ENCODE measurements at places on chromosomes 5 and 9. TPM values are rescaled to one million over a fixed set of nuclear protein-coding genes. Genes with fewer than 3 reads are reported as not detected.

GRCh38 chr5:159424123-159424522 lies 93.8 kb upstream of the IL12B start:
- no peak for DNase-seq
- H3K36me3 ChIP-seq = peaks cover 1% of the 10 kb centered on the region
- H3K4me3 ChIP-seq = no peak overlapping the region
- H3K4me1 ChIP-seq = peaks cover 31% of the 10 kb centered on the region
- H3K27me3 ChIP-seq = peaks cover 22% of the 10 kb centered on the region

GRCh38 chr9:128253991-128254346 lies 21.8 kb downstream of the GOLGA2 start:
- H3K27me3 ChIP-seq = peaks cover 21% of the 10 kb centered on the region
- H3K4me3 ChIP-seq = no peak overlapping the region
- peaks cover 9% of the 10 kb centered on the region for H3K4me1 ChIP-seq
- peaks cover 4% of the 10 kb centered on the region for H3K36me3 ChIP-seq
- no peak overlapping the region for H3K27ac ChIP-seq

DNA sequence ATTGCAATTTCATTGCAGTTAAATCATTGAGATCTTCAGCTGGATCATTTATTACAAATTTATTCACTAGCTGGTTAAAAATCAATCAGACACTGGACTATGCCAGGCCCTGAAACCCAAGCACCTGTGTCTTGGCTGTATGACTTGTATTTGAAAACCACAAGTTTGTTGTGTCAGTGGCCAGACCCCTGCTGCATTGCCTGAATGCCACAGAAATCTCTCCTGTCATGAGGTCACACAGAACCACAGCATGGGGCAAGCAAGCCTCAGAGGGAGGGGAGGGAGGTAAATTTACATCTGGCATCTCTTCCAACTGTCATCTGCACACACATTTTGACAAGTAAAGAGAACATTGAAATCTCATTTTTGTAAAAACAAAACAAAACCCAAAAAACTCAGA lies 90.0 kb downstream of the ARRDC3 start:
- no peak overlapping the region for H3K4me3 ChIP-seq
- no peaks in the 10 kb centered on the region for H3K36me3 ChIP-seq
- no peak for DNase-seq

DNA sequence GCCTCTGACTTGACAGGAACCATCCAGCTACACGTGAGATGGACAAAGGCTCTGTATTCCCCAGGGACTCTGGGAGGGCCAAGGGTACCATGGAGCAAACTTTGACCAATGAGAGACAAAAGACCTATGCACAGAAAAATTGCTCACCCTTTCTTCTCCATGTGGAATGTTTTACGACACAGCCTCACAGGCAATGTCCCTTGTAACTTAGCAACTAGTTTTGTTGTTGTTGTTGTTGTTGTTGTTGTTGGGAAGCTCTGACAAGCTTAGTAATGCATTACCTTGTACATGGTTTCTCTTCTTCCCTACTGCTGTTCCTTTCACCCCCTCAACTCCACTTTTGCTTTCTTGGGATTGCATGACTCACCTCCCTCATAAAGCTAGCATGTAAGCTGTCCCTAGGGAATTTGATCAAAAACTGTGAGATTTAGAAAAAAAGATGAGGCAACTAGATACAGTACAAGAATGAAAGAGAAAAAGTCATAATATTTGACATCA lies 550.9 kb downstream of the RAB3C start:
- H3K27me3 ChIP-seq = no peaks in the 10 kb centered on the region
- DNase-seq = no peak
- no peak overlapping the region for H3K4me3 ChIP-seq
- peaks cover 36% of the 10 kb centered on the region for H3K4me1 ChIP-seq
- H3K36me3 ChIP-seq = peaks cover 6% of the 10 kb centered on the region
- peak overlapping the region; percentile 22 for H3K27ac ChIP-seq

The LCN15 gene
- not detected for total RNA-seq

The BTNL3 gene
- total RNA-seq = not detected

Measured in activated CD4-positive, alpha-beta T cell treated with anti-CD3 and anti-CD28 coated beads, Interleukin-2, amount 10 ng/mL, durations not matched to agents 24 days and 14 days (primary cell).